Fibroblast of skin of left quadriceps (primary cell): ENCODE measurements at places on chromosomes 16 and 17.
A peak's percentile ranks its signal among the peaks of the same experiment; 100 is the strongest.

GRCh38 chr17:49028271-49028670 is 31.1 kb downstream of the IGF2BP1 start:
- DNase-seq: no peak

DNA sequence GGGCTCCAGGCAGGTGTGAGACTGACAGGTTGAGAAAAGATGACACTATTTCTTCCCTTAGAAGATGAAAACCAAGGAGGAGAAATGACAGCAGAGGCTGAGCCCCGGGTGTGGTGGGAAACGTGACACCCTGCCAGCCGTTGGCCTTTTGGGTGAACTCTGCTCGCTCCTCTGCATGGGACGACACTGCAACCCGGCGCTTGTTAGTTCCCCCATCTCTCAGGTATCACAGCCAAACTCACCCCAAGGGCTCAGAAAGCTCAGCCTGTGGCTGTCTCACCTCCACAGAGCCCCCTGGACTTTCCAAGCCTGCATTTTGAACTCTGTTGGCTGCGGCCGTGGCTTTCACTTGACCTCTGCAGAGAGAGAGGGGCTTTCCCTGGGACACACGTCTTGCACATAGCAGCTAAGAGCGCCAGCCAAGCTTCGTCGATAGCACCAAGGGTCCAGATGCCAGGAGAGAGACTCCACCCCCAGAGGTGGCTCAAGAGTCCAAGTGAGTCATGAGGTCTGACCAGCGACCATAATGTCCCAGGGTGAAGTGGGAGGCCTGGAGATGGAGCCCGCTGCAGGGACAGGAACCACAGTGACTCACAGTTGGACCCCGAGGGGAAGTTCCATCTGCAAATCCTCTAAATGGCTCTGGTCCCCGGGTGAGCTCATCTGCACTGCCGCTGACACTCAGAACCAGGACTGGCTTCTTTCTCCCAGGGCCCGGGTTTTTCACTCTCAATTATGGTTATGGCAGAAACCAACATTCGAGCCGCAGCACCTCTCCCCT is 301.9 kb downstream of the SOX9 start:
- no peak for DNase-seq

GRCh38 chr16:21652453-21652852 is at the start of gene IGSF6:
TSS of gene IGSF6 (minus strand) at chr16:21652608. CDS start at chr16:21652598, 10 bp downstream.
- no peak for DNase-seq

DNA sequence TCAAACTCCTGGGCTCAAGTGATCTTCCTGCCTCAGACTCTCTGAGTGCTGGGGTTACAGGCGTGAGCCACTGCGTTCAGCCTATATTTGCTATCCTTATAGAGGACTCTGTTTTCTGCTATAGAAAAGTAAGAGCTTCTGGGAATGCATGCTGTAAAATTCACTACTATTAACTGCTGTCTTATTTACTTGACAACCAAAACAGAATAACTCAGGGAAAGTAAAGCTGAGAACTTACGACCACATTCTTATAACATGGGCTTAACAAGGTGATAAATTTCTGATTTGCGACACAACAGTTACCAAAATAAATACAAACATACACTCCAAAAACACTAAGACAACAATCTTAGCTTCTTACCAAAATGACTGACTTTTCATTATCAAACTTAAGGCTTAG is 23.9 kb downstream of the APPBP2 start:
- DNase-seq: no peak

DNA sequence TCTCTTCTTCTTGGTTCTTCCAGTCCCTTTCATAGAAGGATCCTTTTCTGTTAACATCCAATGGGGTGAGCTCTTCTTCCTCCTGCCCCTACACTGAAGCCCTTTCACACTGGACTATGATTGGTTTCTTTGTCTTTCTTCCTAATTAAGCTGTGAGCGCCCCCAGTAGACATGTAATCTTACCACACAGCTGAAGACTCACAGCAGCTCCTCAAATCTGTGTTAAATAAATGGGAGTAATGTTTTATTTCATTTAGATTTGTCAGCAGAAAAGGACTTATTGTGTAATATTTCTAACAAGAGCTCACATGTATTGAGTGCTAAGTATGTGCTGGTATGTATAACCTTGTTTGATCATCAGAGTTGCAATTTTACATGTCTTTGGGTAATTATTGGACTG is 55.7 kb downstream of the TOX3 start:
- no peak for DNase-seq

GRCh38 chr16:70685938-70686375 is at the start of gene MTSS2:
TSS of gene MTSS2 (minus strand) at chr16:70686053. CDS start at chr16:70685791, 262 bp downstream.
- DNase-seq: peak; percentile 67

- DNase-seq: peak; percentile 20
Observed at GRCh38 chr17:77285594-77286390, 145.0 kb downstream of the SEC14L1 start.

GRCh38 chr17:83195330-83196023 is 116.1 kb downstream of the METRNL start:
- no peak for DNase-seq

DNA sequence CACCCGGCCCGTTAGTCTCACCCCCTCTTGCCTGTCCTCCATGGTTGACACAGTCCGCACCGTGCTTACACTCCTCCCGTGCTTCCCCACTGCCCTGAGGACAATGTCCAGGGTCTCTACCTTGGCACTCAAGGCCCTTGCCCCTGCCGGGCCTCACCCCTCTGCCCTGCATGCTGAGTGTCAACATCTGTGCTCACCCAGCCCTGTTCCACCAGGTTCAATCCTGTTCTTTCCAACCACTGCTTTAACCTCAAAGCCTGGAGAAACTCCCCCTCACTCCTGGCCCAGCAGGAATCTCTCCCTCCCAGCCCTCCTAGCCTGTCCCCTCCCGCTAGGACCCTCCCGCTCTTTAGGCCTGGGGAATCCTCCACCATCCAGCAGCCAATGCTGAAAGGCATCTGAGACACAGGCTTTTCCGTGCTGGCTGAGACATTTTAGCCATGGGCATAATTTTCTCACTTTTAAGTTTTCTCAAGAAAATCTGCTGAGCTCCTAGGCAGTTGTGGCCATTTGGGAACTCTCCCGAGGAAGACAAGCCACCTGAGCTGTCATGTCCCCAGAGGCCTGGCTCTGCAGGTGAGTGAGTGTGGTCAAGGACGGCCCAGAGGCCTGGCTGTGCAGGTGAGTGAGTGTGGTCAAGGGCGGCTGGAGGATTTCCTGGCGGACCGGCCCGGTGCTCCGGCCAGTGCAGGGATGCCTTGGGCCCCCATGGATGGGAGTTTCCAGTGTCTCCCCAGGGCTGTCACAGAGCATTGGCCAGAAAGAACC is 10.8 kb upstream of the P2RX1 start:
- no peak for DNase-seq

GRCh38 chr17:57524839-57525568 is 220.1 kb downstream of the CCDC182 start:
- no peak for DNase-seq

DNA sequence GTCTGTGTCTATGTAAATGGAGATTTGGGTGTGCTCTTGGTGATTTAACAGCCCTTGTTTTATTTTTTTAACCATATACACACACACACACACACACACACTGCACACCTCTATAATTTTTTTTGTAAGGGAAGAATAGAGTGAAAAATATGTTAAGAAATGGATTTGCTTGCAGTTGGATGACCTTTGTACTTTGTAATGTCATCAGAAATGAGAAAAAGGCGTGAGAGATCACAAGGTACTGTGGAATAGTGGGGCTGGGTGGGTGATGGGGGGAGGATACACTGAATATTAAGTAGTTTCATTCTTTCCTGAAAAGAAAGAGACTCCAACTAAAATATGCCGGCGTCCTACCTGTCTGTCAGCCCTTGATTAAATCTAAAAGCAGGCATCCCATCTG is 38.7 kb downstream of the SALL1 start:
- no peak for DNase-seq

DNA sequence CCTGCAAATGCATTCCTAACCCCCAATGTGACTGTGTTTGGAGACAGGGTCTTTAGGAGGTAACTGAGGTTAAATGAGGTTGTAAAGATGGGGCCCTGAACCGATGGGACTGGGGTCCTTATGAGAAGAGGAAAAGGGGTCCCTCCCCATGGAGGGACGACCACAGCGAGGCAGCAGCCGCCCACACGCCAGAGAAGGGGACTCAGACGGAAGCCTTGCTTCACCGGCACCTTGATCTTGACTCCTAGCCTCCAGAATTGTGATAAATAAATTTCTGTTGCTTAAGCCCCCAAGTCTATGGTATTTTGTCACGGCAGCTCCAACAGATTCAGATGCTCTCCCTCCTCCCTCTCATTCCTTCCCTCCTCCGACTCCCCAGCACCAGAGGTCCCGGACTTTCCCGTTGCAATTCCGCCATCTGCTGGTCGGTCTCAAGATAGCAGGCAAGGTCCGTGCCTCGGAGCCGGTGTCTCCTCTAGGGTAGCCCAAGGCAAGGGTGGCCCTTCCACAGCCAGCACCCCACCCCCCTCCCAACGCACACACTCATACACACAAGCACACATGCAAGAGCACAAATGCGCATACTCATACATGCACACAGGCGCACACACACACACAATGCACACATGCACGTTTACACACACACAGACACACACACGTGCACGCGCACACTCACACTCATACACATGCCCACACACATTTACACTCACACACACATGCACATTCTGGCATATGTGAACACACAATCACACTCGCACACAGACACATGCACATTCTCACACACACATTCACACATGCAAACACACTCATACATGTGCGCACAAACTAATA is 23.1 kb upstream of the C16orf78 start:
- DNase-seq: peak; percentile 7

DNA sequence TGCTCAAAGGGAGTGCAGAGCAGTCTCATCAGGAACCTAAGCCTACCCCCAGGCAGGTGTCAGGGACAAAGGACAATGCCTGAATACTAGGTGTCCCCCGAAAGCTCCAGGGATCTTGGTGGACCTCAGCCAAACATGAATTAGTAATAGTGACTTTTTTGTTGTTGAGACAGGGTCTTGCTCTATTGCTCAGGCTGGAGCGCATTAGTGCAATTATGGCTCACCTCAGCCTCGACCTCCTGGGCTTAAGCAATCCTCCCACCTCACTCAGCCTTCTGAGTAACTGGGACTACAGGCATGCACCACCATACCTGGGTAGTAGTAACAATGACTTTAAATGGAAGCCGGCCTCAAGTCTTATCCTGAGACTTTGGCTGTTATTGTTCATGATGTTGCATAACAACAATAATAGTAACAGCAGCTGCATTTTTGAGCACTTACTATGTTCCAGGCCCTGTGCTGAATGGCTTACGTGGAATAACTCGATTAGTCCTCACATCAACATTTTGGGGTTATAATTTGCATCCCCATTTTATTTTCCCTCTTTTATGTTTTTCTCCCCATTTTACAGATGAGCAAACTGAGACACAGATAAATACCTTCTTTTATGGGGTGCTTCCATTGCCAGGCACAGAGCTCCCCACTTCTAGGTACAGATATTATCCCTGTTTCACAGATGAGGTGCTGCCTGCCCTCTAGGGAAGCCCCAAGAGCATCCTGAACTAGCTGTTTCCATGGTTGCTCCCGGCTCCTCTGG is 19.5 kb downstream of the CNGB1 start:
- no peak for DNase-seq

DNA sequence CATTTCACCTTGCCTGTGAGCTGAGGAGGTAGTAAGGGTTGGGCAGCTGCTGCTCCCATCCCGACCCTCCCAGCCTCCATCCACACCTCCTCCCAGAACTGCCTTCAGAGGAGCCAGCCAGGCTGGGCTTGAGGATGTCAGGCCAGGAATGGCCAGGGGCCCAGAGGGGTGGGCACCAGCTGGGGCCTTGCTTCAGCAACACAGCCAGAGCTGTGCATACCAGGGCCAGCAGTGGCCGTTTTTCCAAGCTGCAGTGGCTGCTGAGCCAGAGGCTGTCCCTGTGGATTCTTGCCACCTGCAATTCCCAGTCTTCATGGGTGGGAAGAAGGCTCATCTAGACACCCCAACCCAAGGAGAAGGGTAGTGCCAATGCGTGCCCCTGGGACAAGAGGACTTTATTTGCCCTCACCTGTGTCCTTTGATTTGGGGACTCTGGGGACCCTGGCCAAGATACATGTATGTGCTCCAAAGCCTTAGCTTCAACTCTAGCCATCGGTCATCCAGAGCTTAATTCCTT is 153.4 kb upstream of the SDK2 start:
- no peak for DNase-seq

GRCh38 chr17:76672270-76672851 is 28.8 kb upstream of the ST6GALNAC1 start:
- DNase-seq: no peak

DNA sequence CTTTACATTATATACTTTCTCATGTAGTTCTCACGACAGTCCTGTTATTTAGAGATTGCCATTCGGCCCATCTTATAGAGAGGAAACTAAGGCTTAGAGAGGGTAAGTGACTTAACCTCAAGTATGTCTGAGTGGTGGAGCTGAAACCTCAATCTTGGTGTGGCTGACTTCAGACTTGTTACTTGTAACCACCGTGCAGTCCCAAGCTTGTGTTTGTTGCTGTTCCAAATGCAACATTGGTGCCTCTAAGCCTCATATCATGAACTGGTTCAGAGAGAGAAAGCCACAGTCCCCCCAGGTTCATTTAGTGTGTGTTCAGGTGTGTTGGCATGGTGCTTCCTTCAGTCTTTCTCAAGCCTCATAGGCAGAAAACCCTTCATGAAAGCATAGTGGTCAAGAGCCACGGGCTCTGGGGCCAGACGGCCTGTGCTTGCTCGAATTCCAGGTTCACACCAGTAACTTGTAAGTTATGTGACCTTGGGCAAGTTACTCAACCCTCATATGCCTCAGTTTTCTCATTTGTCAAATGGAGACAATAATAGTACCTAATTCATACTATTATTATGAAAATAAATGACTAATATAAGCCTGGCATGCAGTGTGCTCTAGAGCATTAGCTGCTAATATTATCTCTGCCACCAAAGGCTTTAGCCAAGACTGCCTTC is 39.9 kb downstream of the CDH1 start:
- DNase-seq: no peak

DNA sequence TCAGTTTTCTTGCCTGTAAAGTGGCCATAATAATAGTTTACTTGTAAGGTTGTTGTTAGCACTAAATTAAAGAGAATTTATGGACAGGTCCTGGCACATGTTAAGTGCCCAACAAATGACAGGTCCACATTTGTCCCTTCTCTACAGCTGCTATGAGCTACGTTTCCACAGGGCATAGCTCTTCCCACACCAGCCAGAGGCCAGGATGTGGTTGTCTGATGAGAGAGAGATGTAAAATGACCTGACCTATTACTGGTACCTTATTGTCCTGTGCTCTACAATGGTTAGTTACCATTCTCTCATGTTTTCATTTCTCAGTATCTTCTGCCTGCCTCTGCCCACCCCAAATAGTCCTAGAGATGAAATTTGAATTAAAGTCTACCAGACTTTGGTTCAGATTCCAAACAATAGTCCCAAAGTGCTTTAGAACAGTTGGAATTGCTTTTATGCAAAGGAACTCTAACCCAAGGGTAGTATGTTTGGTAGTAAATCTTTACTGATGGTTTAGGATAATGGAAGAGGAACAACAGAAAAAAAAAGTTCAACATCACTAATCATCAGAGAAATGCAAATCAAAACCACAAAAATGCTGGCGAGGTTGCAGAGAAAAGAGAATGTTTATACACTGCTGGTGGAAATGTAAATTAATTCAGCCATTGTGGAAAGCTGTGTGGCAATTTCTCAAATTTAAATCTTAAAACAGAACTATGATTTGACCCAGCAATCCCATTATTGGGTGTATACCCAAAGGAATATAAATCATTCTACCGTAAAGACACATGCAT is 57.1 kb upstream of the ANKFN1 start:
- DNase-seq: peak; percentile 66
